ENCODE measurements at places on chromosomes 2 and 18. TPM values are rescaled to one million over a fixed set of nuclear protein-coding genes. Genes with fewer than 3 reads are reported as not detected.
A peak's percentile ranks its signal among the peaks of the same experiment; 100 is the strongest.

DNA sequence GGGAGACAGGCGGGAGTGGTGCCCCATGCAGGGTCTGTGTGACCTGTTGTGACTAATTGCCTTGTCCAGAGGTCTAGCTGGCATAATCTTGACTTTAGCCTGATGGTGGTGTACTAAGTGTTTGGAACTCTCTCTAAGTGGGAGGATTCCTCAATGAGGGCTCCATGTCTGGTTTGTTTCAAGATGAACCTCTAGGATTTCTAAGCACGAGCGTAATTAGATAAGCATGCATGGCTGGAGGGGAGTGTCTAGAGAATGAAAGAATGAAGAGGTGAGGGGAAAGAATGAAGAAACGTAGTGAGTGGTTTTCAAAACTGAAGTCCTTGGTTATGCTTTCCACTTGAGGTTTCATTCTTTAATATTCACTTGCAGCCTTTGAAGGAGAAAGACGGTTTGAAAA, 833.2 kb upstream of the GYPC start:
- DNase-seq = no peak

GRCh38 chr2:16828828-16829160, 163.2 kb upstream of the CYRIA start:
- DNase-seq = no peak

GRCh38 chr2:119256582-119256921, 32.9 kb downstream of the STEAP3 start:
- no peak for DNase-seq

DNA sequence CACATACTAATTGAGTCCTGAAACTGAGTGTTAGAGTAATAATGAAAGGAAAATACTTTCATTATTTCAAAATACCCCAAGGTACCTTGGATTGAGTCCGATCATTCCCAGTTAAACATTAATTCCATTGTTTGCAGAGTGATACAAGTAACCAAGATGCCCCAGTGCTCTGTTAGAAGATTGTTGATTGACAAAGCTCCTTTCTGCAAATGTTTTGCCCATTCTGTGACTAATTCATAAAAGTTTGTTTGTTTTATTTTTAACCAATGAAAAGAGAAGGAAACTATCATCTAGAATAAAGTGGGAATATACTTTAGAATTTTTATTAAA, 124.0 kb downstream of the GULP1 start:
- DNase-seq = no peak

Gene MTCL1
- total RNA-seq = 0.25 TPM

DNA sequence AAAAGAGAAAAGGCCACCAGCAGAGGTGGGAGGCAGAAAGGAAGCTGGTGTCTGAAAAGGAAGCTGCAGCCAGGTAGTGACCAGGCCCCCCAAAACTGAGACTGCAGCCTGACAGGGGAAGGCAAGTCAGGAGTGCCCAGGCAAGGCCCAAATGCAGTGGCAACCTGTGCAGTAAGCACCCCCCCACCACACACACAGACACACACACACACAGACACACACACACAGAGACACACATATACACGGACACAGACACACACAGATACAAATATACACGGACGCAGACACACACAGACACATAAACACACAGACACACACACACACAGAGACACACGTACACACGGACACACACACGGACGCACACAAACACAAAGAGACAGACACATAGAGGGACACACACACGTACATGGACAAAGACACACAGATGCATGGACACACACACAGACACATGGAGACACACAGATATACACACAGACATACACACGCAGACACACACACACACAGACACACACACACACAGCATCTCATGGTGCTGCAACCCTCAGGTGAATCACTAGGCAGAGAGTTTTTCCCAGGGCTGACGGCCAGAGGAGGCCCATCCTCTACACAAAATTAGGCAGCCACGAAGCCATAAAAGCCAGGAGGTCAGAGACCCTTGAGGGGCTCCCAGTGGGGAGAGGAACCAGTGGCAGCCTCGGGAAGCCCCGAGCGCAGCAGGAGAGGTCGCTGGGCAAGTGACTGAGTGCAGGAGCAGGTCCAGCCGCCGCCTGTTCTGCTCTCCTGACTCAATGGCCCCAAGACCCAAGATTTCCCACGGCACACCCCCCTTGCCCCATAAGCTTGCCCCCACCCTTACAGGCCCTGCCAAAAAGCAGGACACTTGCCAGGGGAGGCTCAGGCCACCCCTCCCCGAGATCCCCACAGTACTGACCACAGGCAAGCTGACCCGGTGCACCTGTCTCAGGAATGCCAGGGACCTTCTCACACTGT, 6.3 kb downstream of the SDC1 start:
- no peak for DNase-seq

Gene NXPH2
- total RNA-seq = not detected

GRCh38 chr2:186572705-186573104, 17.2 kb upstream of the ITGAV start:
- no peak for DNase-seq

Gene CD8B2
- 3.9 TPM for total RNA-seq

DNA sequence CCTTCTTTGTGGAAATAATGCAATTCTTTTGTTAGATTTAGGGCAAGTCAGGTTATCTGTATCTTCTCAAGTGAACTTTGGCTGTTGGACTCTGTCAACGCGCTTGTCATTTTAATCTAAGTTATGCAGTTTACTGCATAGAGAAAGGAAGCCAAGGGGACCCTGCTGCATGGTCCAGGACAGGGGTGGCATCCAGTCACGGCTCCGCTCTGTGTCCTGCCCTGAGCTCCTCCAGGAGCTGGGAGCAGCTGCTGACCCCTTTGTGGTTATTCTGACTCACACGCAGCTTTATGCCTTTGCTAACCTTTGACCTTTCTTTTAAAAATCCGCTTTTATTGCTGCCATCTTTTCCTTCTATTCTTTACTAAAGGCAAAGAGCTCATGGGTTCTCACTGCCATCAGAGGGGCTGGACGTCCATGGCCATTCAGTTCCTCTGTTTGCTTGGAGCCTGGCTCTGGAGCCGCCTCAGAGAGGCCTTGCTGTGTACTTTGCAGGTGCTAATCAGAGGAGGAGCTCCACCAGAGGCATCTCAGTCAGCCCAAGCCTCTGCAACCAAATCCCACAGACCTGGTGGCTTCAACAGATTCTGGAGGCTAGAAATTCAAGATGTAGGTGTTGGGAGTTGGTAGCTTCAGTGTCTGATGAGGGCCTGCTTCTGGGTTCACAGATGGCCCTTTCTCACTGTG, 39.3 kb downstream of the SNTG2 start:
- DNase-seq = no peak

Gene LYPD6
- not detected for total RNA-seq

GRCh38 chr18:31183302-31183701, 20.6 kb upstream of the DSC1 start:
- no peak for DNase-seq

- no peak for DNase-seq
Observed at GRCh38 chr2:55112229-55113031, 62.2 kb upstream of the RTN4 start.

- DNase-seq = no peak
Observed at GRCh38 chr2:33210626-33211025, 263.9 kb downstream of the LTBP1 start.

GRCh38 chr2:76295762-76296161, 585.0 kb upstream of the GCFC2 start:
- no peak for DNase-seq

DNA sequence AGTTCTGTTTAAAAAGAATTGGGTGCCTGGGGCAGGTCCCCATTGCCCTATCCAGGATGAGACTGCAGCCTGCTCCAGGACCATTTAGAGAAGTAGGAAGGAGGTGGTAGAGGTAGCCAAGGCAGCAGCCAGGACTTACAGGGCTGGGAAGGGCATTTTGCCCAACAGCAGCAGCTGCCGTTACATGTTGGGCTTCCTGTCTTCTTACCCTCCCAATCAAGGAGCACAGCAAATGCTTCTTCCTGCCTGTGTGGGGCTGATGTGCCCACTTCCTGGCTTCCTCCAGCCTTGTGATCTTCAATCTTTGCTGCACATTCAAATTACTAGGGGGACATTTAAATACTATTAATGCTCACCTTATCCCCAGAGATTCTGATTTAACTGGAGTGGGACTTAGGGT, 112.0 kb downstream of the QPCT start:
- DNase-seq = peak; percentile 47

- DNase-seq = no peak
Observed at GRCh38 chr2:24432121-24432520, 58.9 kb upstream of the NCOA1 start.

DNA sequence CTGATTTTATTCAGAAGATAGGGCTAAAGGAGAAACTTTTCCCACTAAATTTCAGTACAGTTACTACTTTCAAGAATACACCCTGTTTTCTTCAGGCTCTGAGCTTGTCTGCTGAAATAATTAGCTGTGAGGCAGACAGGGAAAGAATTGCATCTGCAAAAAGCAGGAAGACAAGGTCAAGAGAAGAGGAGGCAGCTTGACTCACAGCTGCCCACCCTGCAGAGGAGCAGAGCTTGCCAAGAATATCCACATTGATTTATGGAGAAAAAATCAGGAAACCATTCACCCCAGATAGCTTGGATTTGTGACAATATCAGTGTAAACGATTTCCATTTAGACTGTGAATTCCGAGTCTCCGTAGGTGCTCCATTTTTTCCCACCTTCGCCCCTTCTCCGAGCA, 49.0 kb downstream of the ACTR2 start:
- no peak for DNase-seq

Gene RIT2
- total RNA-seq = not detected

Gene RAD51AP2
- not detected for total RNA-seq

DNA sequence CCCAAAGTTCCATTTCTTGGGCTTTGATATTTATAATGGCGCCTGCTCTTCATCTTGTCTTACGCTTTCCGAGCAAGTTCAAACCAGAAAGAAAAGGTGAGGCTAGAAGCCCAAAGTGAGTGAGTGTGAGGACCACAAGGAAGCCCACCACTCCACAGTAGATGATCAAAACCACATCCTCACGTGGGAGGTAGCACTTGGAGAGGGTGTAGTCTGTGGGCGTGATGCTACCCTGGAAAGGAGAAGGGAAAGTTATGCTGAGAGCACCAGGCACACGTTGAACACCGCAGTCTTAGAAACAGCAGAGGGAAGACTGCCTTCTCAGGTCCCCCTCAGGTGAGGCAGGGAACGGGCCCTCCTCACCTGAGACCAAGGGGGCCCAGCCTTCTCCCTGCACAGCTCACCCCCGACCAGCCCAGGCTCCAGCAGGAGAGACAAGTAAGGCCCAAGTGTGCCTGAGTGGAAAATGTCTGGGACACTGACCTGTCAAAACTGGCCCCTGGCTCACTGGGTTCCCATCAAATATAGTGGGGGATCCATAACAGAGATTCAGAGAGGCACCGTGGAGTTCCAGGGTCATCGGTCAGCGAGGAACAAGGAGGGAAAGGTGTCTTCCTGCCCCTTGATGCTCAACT, 23.6 kb downstream of the MPPE1 start:
- no peak for DNase-seq

DNA sequence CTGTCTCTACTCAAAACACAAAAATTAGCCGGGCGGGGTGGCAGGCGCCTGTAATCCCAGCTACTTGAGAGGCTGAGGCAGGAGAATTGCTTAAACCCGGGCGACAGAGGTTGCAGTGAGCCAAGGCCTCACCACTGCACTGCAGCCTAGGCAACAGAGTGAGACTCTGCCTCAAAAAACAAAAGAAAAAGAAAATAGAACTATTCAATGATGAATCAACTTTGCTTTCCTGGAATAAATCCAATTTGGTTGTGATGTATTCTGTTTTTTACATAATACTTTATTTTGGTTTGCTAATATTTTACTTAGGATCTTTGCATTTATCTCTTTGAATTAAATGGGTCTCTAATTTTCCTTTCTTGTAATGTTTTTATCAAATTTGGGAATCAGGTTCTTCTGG, 86.3 kb upstream of the MBOAT2 start:
- DNase-seq = no peak

DNA sequence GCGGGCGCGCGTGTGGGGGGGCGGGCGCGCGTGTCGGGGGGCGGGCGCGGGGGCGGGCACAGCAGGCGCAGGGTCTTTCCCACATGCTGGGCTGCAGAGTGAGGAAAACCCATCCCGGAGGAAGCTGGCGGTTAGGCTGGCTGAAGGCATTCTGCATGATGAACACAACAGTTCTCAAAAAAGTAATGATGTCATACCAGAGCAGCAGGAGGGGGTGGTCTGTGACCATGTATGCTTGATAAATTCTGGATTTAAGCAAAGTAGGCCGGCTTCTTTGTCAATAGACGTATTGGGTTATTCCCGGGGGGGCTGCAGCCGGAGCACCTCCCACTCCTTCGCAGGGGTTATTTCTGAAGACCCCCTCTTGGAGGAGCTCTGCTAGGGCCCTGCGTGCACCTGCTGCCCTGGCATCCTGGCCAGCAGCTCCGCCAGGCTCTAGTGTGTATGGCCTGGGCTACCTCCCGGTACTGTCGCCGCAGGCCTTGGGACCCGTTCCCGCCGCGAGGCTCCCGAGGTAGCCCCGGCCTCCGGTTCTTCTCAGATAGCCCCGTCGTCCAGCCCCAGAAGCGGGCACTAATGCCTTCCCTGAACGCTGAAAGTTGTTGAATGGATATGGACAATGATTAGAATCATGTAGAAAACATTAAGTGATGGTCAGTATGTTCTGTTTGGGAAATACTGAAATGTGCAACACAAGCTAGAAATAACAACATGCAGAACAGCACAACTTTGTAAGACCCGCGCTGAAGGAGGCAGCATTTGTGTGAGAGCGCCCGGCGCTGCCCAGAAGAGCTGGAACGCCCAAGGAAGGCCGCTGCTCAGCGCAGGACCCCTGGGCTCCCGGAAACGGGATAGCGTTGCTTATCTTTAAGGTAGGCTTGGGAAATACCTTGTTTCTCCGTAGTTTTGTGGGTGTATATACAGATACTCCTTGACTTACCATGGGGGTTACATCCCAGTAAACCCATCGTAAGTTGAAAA, 101.4 kb upstream of the RAB6C start:
- DNase-seq = no peak

DNA sequence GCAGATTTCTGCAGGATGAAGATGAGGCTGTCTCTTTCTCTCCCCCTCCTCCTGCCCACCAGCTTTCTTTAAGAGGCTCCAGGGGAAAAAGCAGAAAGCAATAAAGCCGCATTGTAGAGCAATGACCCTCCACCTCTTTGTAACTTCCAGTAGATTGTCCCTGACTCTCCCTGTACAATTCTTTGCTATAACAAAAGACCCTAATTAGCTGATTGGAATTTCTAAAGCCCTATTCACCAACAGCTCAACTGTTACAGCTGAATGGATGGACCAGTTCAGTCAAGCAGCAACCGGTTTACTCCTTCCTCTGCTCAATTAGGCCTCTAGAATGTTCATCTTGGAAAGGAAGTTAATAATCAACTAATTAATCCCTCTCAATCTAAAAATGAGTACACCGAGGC, 301.0 kb downstream of the STK39 start:
- DNase-seq = no peak

DNA sequence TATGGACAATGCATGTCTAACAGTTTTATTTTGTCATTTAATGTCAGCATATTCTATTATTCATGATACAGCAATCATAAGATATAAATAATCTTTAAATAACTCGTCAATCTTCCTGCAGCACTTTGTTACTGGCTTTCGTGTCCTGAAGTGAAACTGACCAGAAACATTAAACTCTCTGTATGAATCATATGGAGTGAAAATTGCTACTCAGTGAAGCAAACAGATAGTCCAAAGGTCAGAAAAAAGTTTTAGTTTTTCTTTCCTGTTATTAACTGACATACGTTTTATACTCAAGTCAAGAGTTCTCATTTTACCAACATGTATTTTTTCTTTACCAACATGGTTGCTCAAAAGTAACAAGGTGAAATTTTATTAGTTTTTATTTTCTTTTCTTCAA, 106.8 kb upstream of the GALNT5 start:
- DNase-seq = no peak

Gene CERKL
- 0.11 TPM for total RNA-seq

Gene TFCP2L1
- 0.04 TPM for total RNA-seq

- DNase-seq = no peak
Observed at GRCh38 chr2:19614066-19614465, 255.6 kb upstream of the OSR1 start.

Gene HYCC2
- total RNA-seq = 24.7 TPM

Gene IL1RL1
- total RNA-seq = 0.20 TPM
